HFFc6 (cell line): ENCODE measurements at places on chromosomes 13 and 19.

DNA sequence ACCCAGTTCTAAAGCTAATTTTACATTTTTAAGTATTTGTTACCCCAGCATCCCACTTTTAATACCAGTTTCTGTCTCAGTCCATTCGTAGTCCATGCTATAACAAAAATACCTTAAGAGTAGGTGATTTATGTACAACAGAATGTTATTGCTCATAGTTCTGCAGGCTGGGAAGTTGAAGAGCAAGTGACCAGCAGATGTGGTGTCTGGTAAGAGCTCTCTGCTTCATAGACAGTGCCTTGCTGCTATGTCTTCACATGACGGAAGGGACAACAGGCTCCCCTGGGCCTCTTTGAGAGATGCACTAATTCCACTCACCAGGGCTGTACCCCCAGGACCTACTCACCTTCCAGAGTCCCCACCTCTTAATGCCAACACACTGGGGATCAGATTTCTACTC lies 96.6 kb downstream of the COL4A2 start:
- peak; percentile 57 for DNase-seq

GRCh38 chr13:26378116-26378515 lies 124.2 kb downstream of the CDK8 start:
- DNase-seq = no peak

DNA sequence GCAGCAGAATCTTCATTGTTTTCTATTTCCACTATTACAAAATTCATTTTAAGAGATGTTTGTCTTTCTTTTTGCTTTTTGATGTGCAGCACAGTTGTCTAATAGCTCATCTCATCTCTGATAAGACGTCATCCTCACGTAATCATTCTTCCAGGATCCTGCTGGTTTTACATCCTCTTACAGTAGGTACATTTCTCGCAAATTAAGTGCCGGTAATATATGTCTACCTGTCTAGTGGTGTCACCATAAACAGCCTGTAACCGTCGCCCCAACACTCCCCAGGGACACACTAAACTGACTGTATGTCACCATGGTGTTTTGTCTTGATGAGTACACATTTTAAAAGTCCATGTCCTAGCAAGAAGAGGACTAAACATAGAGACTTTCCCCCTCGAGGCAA lies 94.5 kb upstream of the VSTM2B start:
- no peak for DNase-seq

DNA sequence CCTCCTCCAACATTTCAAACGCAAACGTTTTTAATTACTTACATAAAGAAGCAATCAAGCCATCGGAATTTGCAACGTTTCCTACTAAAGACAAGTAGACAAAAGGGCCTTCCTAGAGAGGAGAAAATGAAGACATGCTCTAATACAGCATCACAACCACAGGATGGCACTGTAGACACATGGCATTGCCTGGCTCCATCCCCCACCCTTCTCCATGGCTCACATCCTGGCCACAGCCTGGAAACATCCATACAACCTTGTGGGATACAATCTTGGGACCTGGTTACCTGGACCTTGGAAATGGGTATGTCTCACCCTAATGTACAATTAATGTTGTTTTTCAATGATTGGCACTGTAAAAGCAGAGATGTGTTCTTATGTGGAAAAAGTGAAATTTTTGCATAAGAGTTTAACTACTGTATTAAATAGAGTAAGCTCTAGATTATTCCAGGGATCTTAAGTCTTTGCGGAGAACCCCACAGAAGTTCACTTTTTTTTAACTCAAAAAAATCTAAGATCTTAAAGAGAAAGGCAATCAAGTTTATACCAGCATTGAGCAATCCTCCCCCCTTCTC lies 21.5 kb downstream of the EBPL start:
- peak; percentile 57 for DNase-seq
